ENCODE measurements at places on chromosomes 16 and 17.
A peak's percentile ranks its signal among the peaks of the same experiment; 100 is the strongest.

DNA sequence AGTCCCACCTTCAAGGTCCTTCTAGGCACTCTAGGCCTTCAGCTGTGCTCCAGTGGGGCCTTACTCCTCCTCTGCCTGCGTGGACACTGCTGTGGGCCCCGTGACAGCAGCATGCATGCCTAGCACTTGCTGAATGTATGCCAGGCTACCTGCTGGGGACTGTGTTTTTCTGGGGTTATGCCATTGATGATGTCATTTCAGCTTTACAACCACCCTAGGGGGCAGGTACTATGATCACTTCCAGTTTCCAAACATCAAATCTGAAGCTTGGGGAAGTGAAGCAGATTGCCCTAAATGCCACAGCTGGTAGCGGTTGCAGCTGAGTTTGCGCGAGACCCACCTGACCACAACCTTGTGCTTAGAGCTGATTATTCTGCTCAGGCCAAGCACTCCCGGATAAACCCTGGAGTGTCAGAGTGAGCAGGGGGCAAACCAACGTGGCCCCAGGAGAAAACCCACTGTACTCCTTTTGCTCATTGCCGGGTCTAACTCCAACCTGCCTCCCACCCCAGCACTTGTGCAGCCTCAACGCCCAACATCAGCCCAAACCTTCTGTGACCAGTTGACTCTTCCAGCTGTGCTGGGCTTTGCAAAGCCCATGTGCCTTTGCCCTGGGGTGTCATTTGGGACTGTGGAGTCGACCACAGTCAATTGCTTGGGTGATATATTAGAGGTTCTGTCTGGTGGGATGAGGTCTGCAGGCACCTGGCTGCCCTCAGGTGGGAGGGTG is 168.4 kb downstream of the ENGASE start:
- DNase-seq, result no peak

- DNase-seq, result no peak
Observed at GRCh38 chr16:51388516-51388951, 237.5 kb upstream of the SALL1 start.

GRCh38 chr16:52453644-52454043 is 93.3 kb downstream of the TOX3 start:
- DNase-seq, result no peak

DNA sequence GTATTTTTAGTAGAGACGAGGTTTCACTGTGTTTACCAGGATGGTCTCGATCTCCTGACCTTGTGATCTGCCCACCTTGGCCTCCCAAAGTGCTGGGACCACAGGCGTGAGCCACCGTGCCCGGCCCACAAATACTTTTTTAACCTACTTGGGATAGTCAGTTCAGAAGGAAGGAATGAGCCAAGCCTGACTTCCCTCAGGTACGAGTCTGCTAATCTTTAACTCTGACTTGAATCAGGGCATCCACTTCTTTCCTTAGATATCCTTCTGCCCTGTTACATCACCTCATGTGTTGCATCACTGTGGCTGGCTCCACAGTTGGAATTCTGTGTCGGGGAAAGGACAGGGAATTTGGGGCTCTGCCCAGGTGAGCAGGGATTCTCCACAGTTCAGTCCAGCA is 120.8 kb downstream of the MSI2 start:
- no peak for DNase-seq

DNA sequence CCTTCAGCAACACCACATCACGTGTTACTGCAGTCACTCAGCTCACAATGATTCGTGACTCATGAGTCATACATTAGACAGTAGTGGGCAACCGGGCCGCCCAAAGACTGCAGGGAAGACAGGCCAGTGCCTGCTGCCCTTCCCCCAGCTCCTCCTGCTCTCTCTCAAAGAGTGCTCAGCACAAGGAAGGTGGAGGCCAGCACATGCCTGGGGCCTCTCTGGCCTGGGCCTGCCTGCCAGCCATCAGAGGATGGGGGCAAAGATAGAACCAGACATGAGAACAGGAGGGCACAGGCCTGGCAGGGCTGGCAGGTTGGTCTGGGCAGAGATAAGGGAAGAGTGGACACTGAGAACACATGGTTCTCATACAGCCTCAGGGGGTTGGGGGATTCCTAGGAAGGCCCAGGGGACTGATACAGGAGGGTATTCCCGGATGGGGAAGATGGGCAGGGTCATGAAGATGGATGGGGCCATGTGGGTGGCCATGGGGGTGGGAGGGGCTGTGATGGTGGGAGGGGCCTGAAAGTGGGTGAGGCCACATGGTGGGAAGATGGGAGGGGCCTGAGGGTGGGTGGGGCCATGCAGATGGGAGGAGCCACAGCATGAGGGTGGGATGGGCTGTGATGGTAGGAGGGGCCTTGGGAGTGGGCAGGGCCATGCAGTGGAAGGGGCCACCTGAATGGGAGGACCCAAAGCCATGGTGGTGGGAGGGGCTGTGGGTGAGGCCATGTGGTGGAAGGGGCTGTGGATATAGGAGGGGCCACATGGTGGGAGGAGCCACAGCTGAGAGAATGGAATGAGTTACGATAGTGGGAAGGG is 29.0 kb downstream of the KATNB1 start:
- peak; percentile 85 for DNase-seq

- DNase-seq, result no peak
Observed at GRCh38 chr16:85935974-85936760, 37.2 kb downstream of the IRF8 start.

DNA sequence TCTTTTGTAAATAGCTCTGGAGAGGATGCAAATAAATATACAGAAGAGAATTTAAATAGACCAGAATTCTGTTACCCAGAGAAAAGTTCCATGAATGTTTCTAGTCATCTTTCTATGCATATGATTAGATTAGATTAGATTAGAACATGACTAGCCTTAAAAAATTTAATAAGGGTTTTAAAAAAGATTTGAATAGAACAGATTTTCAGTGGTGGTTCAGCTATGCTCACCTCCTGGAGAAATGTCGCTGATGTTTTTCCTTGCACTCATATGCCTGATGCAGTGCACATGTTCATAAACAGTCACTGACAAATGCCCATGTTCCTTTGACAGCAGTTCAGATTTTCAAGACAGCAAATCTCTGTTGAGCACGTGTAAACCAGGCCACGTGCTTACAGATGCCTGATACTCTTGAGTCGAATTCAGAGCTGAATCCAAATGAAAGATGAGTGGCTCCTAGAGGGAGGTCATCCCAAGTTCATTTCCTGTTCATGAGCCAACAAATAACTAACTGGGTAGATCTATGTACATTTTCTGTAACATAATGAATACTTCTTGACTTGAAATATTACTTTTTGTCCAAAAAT is 19.9 kb upstream of the RAB11FIP4 start:
- DNase-seq, result peak; percentile 52

- DNase-seq, result peak; percentile 26
Observed at GRCh38 chr16:15493466-15494180, 59.2 kb downstream of the BMERB1 start.

DNA sequence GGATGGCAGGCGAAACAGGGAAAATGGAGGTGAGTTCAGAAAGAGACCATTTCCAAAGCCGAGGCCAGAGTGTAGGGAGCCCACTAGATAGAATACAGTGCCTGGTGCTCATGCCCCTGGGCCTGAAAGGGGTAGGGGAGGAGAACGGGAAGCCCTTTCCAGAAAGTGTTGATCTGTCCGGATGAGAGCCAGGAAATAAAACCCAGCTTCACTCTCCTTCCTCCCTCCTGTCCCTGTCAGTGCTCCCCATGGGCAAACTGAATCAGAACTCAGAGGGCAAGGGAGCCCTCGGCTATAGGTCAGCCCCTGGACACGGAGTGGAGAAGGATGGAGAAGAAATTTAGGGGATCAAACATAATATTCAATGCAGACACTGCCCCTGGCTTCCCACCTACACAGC is 57.7 kb upstream of the RPL38 start:
- no peak for DNase-seq

DNA sequence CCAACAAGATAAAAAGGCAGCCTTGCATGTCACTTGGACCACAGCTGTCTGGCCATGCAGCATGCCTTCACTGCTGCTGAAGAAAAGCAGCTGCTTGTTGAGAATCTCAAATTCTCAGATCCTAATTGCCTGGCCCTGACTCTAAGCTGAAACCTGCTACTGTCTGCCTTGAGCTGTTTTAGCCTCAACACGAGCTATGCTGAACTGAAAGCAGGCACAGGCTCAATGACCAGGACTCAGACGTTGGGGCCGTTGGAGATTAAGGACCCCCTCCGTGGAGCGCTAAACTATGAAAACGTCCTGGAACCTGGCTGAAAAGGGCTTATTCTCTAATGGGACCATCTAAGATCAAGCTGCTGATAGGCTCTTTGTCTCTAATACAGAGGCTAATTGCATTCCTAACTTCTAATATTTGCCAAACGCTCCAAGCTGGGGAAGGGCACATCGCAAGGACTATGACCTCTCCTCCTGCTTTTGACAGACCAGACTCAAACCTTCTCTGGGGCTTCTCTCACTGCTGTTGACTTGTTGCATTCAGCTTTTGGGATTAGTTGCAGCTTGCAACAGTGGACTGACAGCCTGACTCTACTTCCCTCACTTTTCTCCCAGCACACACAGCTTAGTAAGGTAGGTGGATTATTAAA is 4.6 kb upstream of the PLK1 start:
- DNase-seq, result no peak

GRCh38 chr17:28319598-28319935 is 567 bp downstream of the TMEM97 start:
- no peak for DNase-seq

GRCh38 chr17:4877089-4877488 is 22.2 kb upstream of the C17orf107 start:
- no peak for DNase-seq

DNA sequence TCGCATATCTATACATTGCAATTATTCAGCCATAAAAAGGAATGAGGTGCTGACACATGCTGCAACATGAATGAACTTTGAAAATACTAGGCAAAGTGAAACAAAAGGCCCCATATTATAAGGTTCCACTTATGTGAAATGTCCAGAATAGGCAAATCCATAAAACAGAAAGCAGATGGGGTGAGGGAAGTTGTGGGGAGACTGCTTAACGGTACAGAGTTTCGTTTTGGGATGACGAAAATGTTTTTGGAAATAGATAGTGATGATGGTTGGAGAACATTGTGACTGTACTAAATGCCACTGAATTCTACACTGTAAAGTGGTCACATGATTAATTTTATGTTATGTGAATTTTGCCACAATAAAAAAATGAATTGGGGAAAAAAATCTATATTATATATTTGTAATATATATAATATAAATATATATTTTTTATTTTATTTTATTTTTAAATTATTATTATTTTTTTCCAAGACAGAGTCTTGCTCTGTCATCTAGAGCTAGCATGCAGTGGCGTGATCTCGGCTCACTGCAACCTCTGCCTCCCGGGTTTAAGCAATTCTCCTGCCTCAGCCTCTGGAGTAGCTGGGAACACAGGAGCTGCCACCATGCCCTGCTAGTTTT is 4.2 kb upstream of the GNA13 start:
- DNase-seq, result no peak

DNA sequence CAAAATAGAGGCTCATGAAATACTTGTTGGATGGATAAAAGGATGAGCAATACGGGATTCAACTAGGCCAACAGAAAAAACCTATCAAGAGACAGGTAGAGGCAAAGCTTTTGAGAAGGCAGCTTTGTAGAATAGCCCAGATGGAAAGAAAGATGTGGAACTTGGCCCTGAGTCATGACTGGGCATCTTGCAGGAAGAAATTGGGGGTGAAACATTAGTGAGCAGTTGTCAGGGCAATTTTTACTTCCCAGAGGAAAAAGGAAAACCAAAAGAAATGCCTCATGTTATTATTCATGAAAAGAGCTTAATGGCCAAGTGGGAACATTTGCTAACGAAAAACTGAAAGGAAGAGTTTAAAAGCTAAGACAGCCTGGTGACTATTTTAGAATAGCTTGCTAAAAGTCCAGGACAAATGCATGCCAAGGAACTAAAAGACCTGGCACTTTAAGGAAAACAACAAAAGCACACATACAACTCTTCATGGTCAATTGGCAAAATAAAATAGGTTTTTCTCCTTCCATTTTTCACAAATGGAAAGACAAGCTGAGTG is 180.1 kb downstream of the HS3ST3A1 start:
- DNase-seq, result no peak
